Stimulated activated CD4-positive, alpha-beta T cell treated with anti-CD3 and anti-CD28 coated beads, TNF-alpha, amount 100 ng/mL, for 24 hours (primary cell): ENCODE measurements at places on chromosomes 11 and 22.
A peak's percentile ranks its signal among the peaks of the same experiment; 100 is the strongest.

- no peak for DNase-seq
Measured at GRCh38 chr22:24010018-24010391, 1.1 kb upstream of the CABIN1 start.

DNA sequence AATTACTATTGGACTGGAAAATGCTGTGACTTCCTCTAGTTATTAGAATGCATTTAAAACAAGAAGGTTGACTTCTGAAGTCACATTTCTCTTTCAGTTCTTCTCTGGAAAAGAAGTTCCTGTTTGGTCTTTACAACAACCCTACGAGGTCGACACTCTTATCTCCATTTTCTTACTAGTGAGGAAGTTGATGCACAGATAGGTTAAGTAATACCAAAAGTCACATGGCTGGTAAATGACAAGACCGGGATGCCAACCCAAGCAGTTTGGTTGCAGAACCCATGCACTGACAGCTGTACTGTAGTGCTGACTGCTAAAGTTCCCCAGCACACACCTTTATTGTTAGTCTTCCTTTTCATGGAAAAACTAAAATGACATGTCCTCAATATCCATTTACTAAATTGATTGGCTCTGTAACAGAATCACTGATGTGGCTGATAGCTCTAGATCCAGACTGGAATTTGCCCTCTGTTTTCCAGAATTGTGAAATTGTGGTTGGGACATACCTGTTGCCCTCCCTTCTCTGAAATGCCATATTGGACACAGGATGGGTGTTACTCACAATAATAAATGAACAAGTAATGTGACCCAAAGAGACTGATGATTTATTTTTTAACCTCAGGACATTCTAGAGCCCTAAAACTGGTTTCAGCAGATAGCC is 9.4 kb upstream of the TECTA start:
- no peak for DNase-seq

DNA sequence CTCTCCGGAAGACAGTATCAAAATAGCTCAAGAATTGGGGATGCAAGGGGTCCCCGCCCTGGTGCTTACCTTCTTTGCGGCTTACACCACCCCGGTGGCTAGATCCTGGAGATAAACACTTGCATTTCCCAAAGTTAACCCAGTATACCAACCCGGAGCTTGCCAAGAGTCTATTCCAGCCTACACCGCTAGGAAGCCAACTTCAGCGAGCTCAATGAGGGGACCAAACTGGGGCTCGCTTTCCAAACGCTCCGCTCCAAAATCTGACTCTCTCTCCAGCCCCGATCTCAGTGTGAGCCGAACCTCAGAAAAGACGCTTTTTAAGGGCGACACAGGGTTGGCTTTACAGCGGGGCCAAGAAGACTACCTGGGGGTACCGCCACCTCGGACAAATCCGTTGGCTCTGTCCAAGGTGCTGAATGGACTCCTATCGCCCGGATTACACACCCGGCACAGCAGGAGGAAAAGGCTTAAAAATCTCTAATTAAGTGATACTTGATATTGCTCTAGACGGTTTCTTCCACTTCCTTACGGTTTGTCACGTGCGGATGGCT is 20.1 kb upstream of the BDNF start:
- no peak for DNase-seq

DNA sequence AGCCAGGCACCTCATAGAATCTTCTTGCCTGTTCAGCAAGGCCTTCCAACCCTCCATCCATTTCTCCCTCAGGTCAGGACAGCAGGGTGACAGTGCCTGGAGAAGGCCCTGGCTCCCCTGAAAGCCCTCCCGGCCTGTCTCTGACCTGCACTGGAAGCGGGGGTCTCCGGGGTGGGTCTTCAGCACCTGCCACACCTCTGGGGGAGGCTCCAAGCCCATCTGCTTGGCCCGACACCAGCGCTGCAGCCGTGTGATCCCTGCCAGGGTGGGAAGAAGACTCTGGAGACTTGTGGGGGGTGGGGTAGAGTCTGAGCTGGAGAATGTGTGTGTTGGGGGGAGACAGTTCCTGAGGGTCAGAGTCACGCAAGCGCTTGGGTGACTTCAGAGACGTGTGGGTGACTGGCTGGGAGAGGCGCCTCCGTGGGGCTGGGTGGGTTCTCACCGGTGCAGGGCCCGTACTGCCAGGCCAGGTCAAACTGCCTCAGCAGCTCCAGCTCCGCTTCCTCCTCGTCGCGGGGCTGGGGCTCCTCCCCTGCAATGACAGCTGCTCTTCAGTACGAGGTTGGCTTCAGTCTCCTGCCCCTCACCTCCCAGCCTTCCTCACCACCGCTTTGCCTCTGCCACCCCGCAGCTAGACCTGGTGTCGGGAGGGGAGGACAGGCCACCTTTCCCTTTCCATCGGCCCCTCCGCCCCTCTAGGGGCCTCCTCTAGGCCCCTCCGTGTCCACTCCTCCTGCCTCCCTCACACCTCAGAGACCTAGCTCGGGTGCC is 615 bp downstream of the POLD4 start:
- DNase-seq, result no peak

DNA sequence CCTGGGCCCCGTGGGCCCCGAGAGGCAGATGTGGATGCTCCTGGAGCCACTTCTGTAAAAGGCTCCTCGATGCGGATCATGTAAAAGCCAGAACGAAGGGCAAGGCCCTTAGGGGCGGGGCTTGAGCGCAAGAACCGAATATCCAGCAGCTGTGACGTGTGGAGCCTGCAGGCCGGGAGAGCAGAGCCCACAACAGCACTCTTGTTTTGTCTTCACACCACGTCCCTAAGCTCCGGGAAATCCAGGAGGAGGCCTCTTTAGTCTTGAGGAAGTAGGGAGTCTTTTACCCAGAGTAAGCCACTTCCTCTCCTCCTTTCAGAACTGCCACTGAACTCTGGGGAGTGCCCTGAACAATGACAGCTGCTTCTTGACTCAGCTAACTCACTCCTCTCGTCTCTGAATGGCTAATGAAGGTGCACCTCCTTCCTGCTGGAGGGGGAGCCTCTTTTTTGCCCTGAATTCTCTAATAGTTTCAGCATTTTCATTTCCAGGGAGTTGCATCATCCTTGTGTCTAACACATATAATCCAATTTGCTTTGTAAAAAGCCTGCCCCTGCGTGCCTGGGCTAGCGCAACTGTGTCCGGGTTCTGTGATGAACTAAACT is 12.5 kb downstream of the L3MBTL2 start:
- DNase-seq, result no peak

GRCh38 chr11:115802641-115803040 is 298.4 kb upstream of the CADM1 start:
- DNase-seq, result no peak

- no peak for DNase-seq
Measured at GRCh38 chr11:98834776-98835175, 186.0 kb upstream of the CNTN5 start.

- DNase-seq, result peak; percentile 71
Measured at GRCh38 chr11:71489311-71490043, 36.5 kb downstream of the NADSYN1 start.

DNA sequence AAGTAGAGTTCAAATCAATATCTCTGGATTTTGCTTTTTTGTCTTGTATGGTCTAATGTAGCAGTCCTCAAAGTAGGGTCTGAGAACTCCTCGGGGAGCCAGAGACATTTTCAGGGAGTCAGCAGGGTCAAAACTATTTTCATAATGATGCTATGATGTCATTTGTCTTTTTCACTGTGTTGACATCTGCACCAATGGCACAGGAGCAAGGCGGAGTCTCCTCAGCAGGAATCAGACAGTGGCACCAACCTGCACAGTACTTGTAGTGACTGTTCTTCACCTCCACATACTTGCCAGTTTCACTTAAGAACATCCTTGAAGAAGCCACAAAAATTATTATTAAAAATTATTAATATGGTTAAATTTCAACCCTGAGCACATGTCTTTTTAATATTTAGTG is 14.9 kb upstream of the FXYD6 start:
- DNase-seq, result no peak

DNA sequence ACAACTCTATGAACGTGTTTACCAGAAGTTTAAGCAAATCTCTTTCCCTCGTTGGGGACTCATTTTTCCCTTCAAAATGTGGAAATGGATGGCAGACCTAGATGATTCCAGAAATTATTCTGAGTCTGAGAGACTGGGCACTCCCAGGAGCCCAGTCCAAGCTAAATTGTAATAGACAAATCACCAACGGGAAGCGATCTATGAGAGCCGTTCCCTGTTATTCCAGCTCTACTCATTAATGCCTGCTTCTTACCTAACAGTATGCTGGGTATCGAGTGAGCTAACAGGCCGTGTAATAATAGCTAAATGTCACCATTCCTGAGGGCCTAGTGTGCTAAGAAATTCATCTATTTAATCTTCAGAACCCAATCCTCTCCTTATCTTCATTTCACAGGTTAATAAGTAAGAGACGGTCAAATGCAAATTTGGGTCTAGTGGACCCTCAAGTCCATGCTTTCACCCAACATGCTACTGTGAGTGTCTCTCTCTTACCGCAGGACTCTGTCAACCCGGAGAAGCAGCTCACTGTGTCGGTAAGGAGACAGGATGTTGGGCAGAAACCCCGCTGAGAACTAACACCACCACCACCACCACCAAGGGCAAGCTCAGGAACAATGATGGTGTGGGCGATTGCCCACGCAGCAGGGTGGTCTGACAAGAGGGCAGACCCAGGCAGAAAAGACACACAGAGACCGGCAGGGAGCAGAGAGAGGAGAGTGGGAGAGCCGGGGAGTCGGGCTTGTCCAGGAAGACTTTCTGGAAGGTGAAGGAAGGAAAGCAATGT is 57.1 kb upstream of the TIMP3 start:
- DNase-seq, result no peak

DNA sequence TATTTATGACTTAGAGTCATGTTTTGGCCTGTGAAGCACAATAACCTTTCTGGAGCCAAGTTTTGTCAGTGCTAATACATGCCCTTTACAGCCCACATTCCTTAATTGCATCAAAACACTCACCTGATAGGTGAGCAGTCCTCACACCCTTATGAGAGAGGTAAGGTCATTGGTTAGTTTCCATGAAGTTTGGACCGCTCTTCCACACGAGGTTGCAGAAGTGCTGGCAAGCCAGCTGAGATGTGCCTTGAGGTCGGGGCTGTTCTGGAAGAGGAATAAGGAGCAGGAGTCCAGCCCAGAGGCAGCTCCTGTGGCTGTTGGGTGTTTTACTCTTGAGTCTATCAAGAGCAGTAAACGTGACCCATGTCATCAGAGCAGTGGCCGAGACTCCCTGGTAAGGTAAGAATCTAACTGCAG is 76.3 kb downstream of the CYB5R2 start:
- DNase-seq, result no peak

DNA sequence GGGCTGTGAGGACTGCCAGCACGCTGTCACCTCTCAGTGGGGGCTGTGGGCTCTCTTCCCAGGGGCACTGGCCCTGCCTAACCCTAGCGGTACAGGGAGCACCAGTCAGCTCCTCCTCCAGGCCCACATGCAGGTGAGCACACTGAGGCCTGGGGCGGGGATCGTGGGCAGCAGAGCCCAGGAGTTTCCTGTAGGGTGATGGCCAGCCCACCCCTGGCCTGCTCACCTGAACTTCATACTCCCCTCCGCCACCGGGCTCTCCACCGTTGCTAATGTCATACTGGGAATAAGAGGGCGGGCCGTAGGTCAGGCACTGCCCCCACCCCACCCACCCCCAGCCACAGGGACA is 10.0 kb upstream of the TREH start:
- no peak for DNase-seq

- DNase-seq, result no peak
Measured at GRCh38 chr11:12390687-12391110, 13.3 kb downstream of the PARVA start.

DNA sequence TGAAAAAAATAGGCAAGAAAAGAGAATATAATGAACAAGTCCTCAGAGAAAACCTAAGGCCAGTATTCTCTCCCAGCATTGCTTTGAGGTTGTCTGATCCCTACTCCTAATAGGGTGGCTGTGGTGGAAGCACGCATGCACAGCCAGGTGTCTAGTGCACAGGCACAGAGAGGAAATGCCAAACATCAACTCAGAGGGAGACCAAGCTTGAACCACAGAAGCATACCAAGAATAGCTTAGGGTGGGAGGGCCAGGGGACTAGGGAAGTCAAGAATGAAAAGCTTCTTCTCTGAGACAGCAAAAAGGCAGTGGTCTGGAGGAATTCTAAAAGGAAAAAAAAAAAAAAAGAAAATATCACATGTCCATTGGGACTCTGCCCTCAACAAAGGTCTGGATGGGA is 244.1 kb upstream of the API5 start:
- DNase-seq, result no peak

DNA sequence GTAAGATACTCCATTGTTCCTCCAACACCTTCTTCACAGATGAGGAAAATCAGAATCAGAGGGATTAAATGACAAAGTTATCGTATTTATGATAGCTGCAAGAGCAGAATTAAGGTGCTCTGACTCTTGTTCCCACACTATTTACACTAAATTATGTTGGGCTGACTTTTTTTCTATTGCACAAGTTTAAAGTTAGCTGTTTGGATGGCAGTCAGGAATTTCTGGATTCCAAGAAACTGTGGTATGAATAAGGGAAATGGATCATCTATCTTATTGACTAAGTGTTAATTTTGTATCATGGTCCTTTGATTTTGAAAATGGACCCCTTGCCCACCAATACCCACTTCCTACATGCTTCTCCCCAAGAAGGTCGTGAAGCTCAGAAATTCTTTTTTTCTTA is 19.9 kb upstream of the APOA1 start:
- no peak for DNase-seq

- DNase-seq, result no peak
Measured at GRCh38 chr11:76740772-76741171, 42.4 kb upstream of the TSKU start.

DNA sequence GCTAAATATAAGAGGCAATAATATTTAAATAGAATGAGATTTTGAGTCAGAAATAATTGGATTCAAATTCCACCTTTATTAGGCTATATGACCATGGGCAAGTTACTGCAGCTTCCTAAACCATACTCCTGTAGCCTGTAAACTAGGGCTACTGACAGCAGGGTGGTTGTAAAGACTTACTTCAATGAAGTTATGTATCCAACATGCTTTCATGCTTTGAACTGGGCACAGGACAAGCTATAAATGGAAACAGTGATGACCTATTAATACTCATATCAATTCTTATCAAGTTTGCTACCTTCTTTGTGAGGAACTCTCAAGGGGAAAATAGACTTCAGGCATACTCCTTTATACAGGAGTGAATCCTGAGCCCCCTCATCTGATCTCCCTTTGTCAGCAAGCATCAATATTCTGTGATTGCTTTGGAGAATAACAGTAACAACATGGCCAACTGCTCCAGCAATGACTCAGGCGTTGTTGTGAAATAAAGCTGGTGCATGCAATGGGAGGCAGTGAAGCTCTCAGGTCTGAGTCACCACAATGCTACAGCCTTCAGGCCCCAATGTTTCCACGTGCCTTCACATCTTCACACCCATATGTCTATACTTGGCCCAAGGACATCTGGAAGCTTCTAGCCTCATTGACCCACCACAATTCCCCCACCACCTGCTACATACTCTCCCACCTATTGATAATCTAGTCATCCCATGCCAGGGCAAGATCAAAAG is 102.5 kb downstream of the KCNA4 start:
- no peak for DNase-seq

- DNase-seq, result no peak
Measured at GRCh38 chr11:14054116-14055107, 91.9 kb downstream of the SPON1 start.

DNA sequence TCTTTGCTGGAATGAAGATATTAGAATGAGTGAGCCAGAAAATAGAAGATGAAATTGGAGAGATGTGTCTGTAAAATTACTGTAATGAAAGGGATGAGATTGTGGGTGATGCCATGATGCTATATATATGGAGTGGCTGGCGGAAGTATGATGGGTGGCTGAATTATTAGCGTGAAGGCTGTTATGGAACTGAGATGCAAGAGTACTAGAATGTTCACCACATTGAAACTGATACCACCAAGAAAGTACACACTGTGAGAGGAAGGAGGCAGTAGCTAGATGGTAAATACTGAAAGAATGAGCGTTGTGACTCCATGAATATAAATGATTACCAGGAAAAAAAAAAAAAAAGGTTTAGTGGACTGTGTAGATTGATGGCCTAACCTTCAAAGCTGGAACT is 411.9 kb downstream of the CNTN5 start:
- no peak for DNase-seq
